ENCODE measurements at places on chromosomes 5 and 9.
A peak's percentile ranks its signal among the peaks of the same experiment; 100 is the strongest.

DNA sequence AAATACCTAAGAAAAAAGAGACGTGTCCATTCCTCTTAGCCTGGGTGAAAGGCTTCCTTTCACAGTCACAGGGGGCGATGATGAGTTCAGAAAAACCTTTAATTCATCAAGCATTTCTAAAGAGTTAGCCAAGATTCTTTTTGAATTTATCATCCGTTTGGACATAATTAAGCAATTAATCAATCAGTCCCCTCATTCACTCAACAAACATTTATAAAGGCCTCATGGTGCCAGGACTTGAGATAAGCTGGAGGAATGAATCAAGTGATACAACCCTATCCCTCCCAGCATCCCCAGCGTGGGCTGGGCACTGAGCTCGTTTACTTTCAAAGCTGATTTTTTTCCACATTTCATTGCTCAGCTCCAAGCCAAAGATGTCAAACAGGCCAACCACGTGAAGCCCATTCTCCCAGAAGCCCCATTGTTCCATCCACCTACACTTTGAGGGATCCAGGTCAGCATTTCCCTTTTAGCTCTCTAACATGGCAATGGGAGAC, 140.5 kb downstream of the SLIT3 start:
- no peaks in the 10 kb centered on the region for H3K36me3 ChIP-seq
- no peak overlapping the region for H3K27ac ChIP-seq
- H3K4me1 ChIP-seq: no peaks in the 10 kb centered on the region
- H3K27me3 ChIP-seq: no peaks in the 10 kb centered on the region
- H3K4me3 ChIP-seq: no peak overlapping the region

- peaks cover 9% of the 10 kb centered on the region for H3K27me3 ChIP-seq
- peaks cover 13% of the 10 kb centered on the region for H3K4me1 ChIP-seq
- no peak overlapping the region for H3K4me3 ChIP-seq
- no peaks in the 10 kb centered on the region for H3K36me3 ChIP-seq
- H3K27ac ChIP-seq: no peak overlapping the region
- DNase-seq: no peak
Observed at GRCh38 chr5:168883991-168884390, 304.8 kb upstream of the PANK3 start.

- DNase-seq: peak; percentile 91
- no peaks in the 10 kb centered on the region for H3K27me3 ChIP-seq
- H3K36me3 ChIP-seq: no peaks in the 10 kb centered on the region
- peak overlapping the region; percentile 62 for H3K4me3 ChIP-seq
- H3K4me1 ChIP-seq: no peaks in the 10 kb centered on the region
- peak overlapping the region; percentile 83 for H3K27ac ChIP-seq
Observed at GRCh38 chr9:96686638-96687335, 31.7 kb upstream of the PRXL2C start.

DNA sequence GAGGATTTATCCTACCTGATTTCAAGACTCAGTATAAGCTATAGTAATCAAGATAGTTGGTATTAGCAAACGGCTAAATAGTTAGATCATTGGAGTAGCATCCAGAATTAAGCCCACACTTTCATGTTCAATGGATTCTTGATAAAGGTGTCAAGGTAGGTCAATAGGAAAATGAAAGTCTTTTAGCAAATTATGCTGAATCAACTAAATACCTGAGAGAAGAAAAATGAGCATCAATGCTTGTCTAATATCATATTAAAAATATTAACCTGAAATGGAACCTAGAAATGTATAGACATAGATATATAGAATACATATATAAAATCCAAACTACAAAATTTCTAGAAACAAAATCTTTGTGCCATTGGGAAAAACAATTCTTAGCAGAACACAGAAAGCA, 685.6 kb downstream of the DTWD2 start:
- H3K27me3 ChIP-seq: no peaks in the 10 kb centered on the region
- H3K4me1 ChIP-seq: no peaks in the 10 kb centered on the region

DNA sequence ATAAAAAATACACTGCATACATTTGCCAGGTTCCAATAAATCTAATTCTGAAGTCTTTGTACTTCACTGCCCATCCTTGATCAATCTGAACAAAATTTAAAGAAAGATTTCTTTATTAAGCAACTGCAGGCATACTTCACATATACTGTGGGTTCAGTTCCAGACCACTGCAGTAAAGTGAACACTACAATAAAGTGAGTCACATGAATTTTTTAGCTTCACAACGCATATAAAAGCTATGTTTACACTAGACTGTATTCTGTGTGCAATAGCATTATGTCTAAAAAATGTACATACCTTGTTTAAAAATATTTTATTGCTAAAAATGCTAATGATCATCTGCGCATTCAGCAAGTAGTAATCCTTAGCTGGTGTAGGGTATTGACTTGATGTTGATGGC, 52.1 kb downstream of the SSBP2 start:
- no peak for DNase-seq
- H3K4me3 ChIP-seq: no peak overlapping the region
- peaks cover 2% of the 10 kb centered on the region for H3K36me3 ChIP-seq

DNA sequence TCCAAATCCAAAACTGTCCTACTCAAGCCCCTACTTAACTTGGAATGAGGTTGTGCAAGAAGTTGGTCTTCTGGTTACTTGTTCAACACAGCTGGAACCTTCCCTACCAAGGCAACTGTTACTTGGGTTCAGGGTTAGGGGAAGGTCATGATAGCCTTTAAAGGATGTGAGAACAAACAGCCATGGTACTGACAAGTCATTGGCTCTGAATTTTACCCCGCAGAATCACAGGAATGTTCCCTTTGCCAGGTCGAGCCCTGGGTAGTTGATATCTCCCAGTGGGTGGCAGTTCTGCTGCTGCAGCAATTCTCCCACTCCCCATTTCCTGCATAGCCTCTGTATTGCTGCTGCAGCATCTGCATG, 396.1 kb upstream of the MPDZ start:
- DNase-seq: no peak
- no peaks in the 10 kb centered on the region for H3K4me1 ChIP-seq
- no peak overlapping the region for H3K4me3 ChIP-seq
- no peaks in the 10 kb centered on the region for H3K27me3 ChIP-seq
- H3K36me3 ChIP-seq: no peaks in the 10 kb centered on the region

DNA sequence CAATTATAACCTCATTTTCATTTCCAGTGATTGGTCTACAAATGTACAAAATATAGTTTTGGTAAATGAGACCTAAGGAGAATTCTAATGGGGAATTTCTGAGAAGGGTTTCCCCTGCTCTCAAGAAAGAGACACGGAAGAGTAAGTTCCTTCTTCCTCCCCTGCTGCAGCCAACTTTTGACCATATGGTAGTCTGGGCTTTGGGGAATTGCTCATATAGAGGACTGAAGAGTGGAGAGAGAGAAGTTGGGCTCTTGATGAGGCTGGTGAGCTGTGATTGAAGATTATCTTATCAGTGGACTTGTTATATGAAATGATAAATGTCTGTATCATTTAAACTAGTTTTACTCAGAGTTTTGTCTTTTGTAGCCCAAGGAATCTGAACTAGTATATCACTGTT, 4.3 kb upstream of the LNPEP start:
- peaks cover 1% of the 10 kb centered on the region for H3K36me3 ChIP-seq
- peak overlapping the region; percentile 14 for H3K27ac ChIP-seq
- H3K4me3 ChIP-seq: no peak overlapping the region

- no peak overlapping the region for H3K4me3 ChIP-seq
- H3K4me1 ChIP-seq: no peaks in the 10 kb centered on the region
- no peak for DNase-seq
- no peaks in the 10 kb centered on the region for H3K27me3 ChIP-seq
- no peaks in the 10 kb centered on the region for H3K36me3 ChIP-seq
Observed at GRCh38 chr5:15807248-15807647, 307.3 kb downstream of the FBXL7 start.

- H3K27ac ChIP-seq: no peak overlapping the region
- H3K36me3 ChIP-seq: peaks cover 27% of the 10 kb centered on the region
- no peaks in the 10 kb centered on the region for H3K27me3 ChIP-seq
- H3K4me1 ChIP-seq: no peaks in the 10 kb centered on the region
- DNase-seq: no peak
Observed at GRCh38 chr5:134920848-134921575, 16.1 kb downstream of the PCBD2 start.

- no peak overlapping the region for H3K4me3 ChIP-seq
- H3K4me1 ChIP-seq: no peaks in the 10 kb centered on the region
Observed at GRCh38 chr5:112270299-112271293, 148.5 kb downstream of the EPB41L4A start.

DNA sequence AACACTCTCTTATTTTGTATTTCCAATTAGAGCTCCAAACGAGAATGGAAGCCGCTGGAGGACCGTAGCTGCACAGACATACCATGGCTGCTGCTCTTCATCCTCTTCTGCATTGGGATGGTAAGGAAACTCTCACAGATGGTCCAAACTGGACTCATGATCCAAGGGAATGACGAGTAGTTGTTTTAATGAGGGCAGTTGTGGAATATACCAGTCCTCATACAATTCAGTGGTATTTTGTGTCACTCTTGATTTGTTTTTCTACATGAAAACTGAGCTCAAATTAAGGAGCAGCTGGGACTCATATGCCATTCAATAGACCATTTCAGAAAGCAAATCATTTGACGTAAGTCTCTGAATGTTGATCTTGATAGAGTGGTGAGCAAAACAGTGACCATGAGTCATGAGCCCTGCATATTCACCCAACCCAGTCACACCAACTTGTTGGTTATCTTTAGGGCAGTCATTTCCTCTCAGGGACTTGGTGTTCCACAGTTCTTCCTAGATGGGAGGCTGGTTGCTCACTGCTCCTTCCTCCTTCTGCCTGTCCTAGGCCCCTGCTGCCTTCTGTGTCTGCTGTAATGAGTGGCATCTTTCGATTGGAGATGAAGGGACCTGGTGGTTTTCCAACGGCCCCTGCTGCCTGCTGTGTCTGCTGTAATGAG, 54.9 kb downstream of the SLC44A1 start:
- H3K27ac ChIP-seq: no peak overlapping the region
- H3K27me3 ChIP-seq: no peaks in the 10 kb centered on the region
- no peak for DNase-seq
- peaks cover 13% of the 10 kb centered on the region for H3K36me3 ChIP-seq
- no peak overlapping the region for H3K4me3 ChIP-seq
- no peaks in the 10 kb centered on the region for H3K4me1 ChIP-seq

DNA sequence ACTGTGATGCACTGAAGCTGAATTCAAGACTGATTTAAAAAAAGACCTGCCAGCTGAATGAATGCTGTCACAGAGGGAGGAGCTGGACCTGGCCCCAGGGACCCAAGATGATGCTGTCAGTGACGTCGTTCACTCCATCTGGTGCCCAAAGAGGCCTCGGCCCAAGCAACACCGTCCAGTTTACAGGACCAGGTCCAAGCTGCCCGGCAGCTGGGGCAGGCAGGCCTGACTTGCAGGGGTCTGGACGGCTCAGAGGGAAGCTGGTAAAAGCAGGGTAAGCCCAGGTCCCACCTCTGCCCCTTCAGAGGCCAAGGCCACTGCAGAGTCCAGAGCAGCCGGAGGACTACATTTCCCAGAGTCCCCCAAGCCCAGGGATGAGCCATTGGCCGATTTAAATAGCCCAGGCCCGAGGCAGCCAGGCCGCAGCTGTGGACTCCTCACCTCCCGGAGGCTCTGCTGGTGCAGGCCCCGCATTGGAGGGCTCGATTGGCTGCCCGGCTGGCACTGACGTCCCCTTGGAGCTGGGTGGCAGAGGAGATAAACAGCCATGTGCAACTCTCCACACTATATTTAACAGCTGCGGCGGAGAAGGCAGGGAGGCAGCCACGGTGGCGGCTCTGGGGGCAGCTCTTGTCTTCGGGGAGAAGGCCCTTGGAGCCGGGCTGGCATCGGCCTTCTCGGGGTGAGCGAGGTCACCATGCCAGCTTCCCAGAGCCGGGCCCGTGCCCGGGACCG, at the start of gene PLPP7:
PLPP7 (plus strand) TSS at position 423 of the 735 bp plus-strand sequence; CDS start at position 698, 275 bp downstream.
- no peaks in the 10 kb centered on the region for H3K36me3 ChIP-seq
- no peak within 1 kb of the TSS for H3K4me3 ChIP-seq
- H3K4me1 ChIP-seq: peaks cover 9% of the 10 kb centered on the region
- peak within 1 kb of the TSS; percentile 23 for H3K27ac ChIP-seq

GRCh38 chr5:173456751-173457171, 128.5 kb upstream of the STC2 start:
- H3K27ac ChIP-seq: no peak overlapping the region
- no peaks in the 10 kb centered on the region for H3K4me1 ChIP-seq
- no peak overlapping the region for H3K4me3 ChIP-seq
- no peaks in the 10 kb centered on the region for H3K36me3 ChIP-seq
- no peaks in the 10 kb centered on the region for H3K27me3 ChIP-seq

GRCh38 chr5:148214665-148215185, 11.9 kb downstream of the SPINK6 start:
- no peaks in the 10 kb centered on the region for H3K27me3 ChIP-seq
- H3K27ac ChIP-seq: no peak overlapping the region
- H3K36me3 ChIP-seq: no peaks in the 10 kb centered on the region
- DNase-seq: no peak
- no peak overlapping the region for H3K4me3 ChIP-seq

DNA sequence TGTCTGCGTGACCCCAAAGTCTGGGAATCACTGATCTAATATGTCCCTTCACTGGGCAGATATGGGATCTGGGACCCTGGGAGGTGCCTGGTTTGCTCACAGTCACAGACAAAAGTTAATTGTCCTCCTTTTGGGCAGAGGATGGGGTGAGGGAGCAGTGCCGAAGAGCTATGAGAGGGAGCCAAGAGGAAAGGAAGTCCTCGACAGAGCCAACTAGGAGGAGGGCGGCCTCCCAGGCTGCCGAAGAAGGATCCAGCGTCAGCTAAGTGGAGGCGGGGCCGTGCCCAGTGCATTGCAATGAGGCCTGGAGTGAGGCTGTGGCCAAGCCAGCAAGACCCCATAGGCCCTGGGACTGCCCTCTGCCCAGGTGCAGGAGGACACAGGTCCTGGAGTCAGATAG, 11.4 kb downstream of the AIF1L start:
- H3K27ac ChIP-seq: no peak overlapping the region
- no peak overlapping the region for H3K4me3 ChIP-seq
- DNase-seq: no peak
- no peaks in the 10 kb centered on the region for H3K27me3 ChIP-seq

- H3K27ac ChIP-seq: no peak overlapping the region
- DNase-seq: no peak
- no peaks in the 10 kb centered on the region for H3K36me3 ChIP-seq
- H3K27me3 ChIP-seq: no peaks in the 10 kb centered on the region
Observed at GRCh38 chr9:14081745-14082144, 232.2 kb downstream of the NFIB start.

DNA sequence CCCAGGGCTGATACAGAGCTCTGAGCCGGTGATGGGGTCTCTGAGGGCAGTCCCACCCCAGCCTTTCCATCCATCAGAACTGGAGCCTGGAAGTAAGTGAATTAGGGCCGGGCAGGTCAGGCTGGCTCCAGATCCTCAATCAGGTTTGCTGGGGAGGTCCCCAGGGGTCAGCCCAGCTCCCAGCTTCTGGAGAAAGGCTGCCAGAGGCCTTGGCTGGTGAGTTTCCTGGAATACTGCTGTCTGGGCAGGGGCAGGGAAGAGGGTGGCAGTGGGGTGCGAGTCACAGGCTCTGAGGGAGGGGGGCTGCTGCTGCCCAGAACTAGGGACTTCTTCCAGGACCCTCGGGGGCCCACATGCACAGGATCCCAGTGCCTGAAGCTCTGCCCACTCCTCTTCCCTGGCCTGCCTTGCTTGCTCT, 200.6 kb upstream of the MVB12B start:
- H3K4me1 ChIP-seq: no peaks in the 10 kb centered on the region
- no peak overlapping the region for H3K4me3 ChIP-seq
- no peak overlapping the region for H3K27ac ChIP-seq

Measured in B cell (primary cell).